ENCODE measurements at places on chromosomes 5 and 9.
A peak's percentile ranks its signal among the peaks of the same experiment; 100 is the strongest.

DNA sequence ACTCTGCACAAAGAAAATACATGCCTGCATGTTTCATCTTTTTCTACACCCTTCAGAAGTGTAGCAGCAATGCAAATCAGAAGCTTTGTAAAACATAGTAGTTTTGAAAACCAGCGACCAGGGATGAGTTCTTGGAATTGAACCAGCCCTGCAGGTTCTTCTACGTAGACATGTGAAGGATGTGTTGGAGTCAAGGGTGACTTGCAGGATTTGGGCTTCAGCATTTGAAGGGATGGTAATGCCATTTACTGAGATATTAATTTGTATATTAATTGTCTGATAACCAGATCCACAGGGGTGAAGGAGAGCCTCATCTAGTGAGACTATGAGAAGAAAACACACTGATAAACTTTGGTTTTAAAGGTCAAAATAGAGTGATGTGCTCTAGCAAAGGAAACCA, 72.4 kb downstream of the KIAA1958 start:
- H3K27ac ChIP-seq = no peak overlapping the region
- no peak overlapping the region for H3K4me3 ChIP-seq
- DNase-seq = no peak
- H3K27me3 ChIP-seq = no peaks in the 10 kb centered on the region
- no peaks in the 10 kb centered on the region for H3K4me1 ChIP-seq
- H3K36me3 ChIP-seq = no peaks in the 10 kb centered on the region

GRCh38 chr5:1497242-1497777, 26.4 kb downstream of the LPCAT1 start:
- H3K4me3 ChIP-seq = peak overlapping the region; percentile 46
- peak; percentile 59 for DNase-seq
- no peaks in the 10 kb centered on the region for H3K27me3 ChIP-seq
- peaks cover 89% of the 10 kb centered on the region for H3K4me1 ChIP-seq
- peak overlapping the region; percentile 87 for H3K27ac ChIP-seq

- H3K36me3 ChIP-seq = no peaks in the 10 kb centered on the region
- no peaks in the 10 kb centered on the region for H3K4me1 ChIP-seq
- no peak overlapping the region for H3K27ac ChIP-seq
- no peak overlapping the region for H3K4me3 ChIP-seq
- no peak for DNase-seq
Measured at GRCh38 chr5:111942661-111943401, 185.8 kb upstream of the NREP start.

DNA sequence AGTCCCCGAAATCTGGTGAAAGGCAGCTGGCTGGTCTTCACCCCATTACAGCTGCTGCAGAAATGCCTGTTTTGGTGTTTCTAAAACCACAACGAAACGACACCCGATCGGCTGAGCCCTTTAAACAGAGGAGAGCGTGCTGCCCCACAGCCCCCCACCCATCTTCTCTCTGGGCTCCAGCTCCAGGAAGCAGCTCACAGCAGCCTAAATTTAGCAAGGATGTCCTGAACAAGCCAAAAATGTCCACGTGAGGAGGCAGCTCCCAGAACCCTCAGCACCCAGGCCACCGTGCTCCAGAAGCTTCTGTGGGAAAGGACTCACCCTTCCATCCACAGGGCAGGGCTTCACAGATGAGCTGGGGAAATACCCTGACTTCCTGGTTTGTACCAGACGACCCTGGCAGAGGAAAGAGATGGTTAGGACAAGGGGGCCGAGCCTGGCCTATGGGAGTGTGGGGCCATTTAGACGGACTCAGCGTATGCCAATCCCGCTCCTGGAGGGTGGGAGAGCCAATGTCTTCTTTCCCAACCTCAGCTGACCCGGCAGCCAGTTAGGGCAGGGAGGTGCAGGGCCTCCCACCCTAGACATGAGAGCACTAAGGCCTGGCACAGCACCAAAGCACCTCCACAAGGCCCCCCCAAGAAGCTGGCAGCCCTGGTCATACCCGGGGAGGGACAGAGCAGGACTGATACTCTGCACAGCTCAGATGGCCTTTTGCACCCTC, 39.1 kb upstream of the SARDH start:
- no peak overlapping the region for H3K27ac ChIP-seq
- no peaks in the 10 kb centered on the region for H3K27me3 ChIP-seq
- peaks cover 9% of the 10 kb centered on the region for H3K36me3 ChIP-seq
- no peaks in the 10 kb centered on the region for H3K4me1 ChIP-seq
- H3K4me3 ChIP-seq = no peak overlapping the region

DNA sequence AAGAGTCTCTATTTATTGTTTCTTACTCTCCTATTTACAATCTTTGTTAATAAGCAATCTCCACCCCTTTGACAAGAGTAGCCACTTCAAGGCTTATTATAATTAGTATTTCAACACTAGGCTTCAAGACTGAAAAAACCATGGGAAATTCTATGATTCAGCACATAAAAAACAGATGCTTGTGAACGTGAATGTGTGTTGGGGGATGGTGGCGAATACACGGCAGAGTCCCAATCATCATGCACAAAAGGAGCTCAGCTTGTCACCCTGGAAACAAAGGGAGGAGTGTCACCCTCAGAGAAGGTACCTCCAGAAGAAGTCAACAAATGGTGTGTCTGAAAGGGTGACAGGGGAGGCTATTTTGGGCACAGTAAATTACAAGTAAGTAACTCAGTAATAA, 157.2 kb upstream of the RETREG1 start:
- no peak for DNase-seq
- H3K27me3 ChIP-seq = no peaks in the 10 kb centered on the region
- H3K27ac ChIP-seq = no peak overlapping the region
- no peaks in the 10 kb centered on the region for H3K36me3 ChIP-seq
- no peak overlapping the region for H3K4me3 ChIP-seq

- H3K27ac ChIP-seq = no peak overlapping the region
- no peak overlapping the region for H3K4me3 ChIP-seq
- peaks cover 7% of the 10 kb centered on the region for H3K4me1 ChIP-seq
- H3K36me3 ChIP-seq = no peaks in the 10 kb centered on the region
- no peaks in the 10 kb centered on the region for H3K27me3 ChIP-seq
- DNase-seq = peak; percentile 62
Measured at GRCh38 chr5:50445296-50445949, 4.3 kb upstream of the EMB start.

DNA sequence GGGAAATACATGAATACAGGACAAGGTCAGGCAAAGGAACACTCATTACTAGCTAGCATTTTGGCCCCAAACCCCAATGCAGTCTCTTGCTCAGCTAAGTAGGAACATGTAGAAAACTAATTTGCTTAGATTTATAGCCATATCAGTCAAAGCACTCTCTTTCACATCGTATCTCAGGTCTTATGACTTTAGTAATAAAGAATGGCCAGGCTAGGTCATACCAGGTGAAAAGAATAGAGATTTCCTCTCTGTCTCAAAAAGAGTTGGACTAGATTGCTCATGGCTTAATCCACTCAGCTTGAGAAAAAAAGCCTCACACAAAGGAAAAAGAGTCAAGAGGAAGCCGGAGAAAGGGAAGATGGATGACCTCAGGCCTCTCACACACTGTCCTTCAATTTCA, 772.7 kb upstream of the SEMA6A start:
- no peak for DNase-seq
- no peak overlapping the region for H3K27ac ChIP-seq
- no peak overlapping the region for H3K4me3 ChIP-seq
- no peaks in the 10 kb centered on the region for H3K36me3 ChIP-seq
- no peaks in the 10 kb centered on the region for H3K4me1 ChIP-seq

- no peaks in the 10 kb centered on the region for H3K36me3 ChIP-seq
- H3K4me1 ChIP-seq = peaks cover 24% of the 10 kb centered on the region
- no peaks in the 10 kb centered on the region for H3K27me3 ChIP-seq
- H3K27ac ChIP-seq = no peak overlapping the region
- DNase-seq = no peak
Measured at GRCh38 chr5:95868136-95868535, 45.6 kb upstream of the GLRX start.

GRCh38 chr9:117156771-117157535, 257.9 kb downstream of the ASTN2 start:
- H3K4me3 ChIP-seq = no peak overlapping the region
- H3K27me3 ChIP-seq = no peaks in the 10 kb centered on the region
- no peak overlapping the region for H3K27ac ChIP-seq
- no peaks in the 10 kb centered on the region for H3K36me3 ChIP-seq
- DNase-seq = no peak
- no peaks in the 10 kb centered on the region for H3K4me1 ChIP-seq

DNA sequence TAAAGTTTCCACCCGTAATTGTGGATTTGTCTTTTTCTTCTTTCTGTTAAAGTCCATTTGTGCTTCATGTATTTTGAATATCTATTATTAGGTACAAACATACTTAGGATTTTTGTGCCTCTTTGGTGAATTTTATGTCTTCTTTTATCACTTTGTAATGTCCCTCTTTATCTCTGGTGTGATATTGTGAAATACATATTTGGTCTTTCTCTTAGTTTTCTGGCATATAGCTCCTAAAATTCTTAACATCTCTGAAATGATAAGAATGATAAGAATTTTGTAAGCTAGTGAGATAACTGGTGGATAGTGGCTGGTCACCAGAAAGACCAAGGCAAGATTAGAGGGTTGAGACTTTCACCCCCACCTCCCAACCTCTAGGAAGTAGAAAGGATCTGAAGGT, 111.1 kb downstream of the KCTD16 start:
- no peak overlapping the region for H3K4me3 ChIP-seq
- no peak for DNase-seq
- no peaks in the 10 kb centered on the region for H3K36me3 ChIP-seq
- no peak overlapping the region for H3K27ac ChIP-seq
- H3K4me1 ChIP-seq = no peaks in the 10 kb centered on the region

GRCh38 chr5:126976520-126977172, 53.7 kb downstream of the MARCHF3 start:
- H3K36me3 ChIP-seq = no peaks in the 10 kb centered on the region
- H3K4me1 ChIP-seq = peaks cover 13% of the 10 kb centered on the region
- no peak overlapping the region for H3K27ac ChIP-seq
- H3K27me3 ChIP-seq = no peaks in the 10 kb centered on the region
- DNase-seq = no peak

- no peak overlapping the region for H3K27ac ChIP-seq
- H3K27me3 ChIP-seq = no peaks in the 10 kb centered on the region
- H3K4me1 ChIP-seq = no peaks in the 10 kb centered on the region
- no peaks in the 10 kb centered on the region for H3K36me3 ChIP-seq
Measured at GRCh38 chr9:79962836-79963235, 391.1 kb downstream of the TLE4 start.

DNA sequence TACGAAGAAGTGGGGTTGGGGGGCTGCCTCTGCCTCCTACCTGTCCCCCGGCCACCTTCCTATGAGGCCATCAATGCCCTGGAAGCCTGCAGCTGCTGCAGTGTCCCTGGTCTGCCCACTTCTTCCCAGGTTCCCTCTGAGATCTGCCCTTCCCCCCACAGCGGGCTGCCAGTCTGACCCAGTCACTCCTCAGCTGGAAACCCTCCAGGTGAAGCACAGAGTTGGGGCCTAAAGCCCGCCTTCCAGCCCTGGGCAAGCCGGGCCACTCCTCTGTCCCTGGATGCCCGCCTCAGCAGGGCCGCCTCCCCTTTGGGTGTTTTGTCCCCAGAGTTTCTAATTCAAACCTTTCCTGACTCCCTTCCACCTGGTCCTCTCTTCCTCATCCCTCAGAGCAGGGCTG, 137.0 kb downstream of the RXRA start:
- H3K36me3 ChIP-seq = no peaks in the 10 kb centered on the region
- no peak overlapping the region for H3K4me3 ChIP-seq
- no peak overlapping the region for H3K27ac ChIP-seq
- DNase-seq = no peak

- no peak overlapping the region for H3K4me3 ChIP-seq
- H3K27me3 ChIP-seq = no peaks in the 10 kb centered on the region
- H3K27ac ChIP-seq = no peak overlapping the region
- DNase-seq = no peak
- no peaks in the 10 kb centered on the region for H3K36me3 ChIP-seq
Measured at GRCh38 chr5:62263401-62263800, 42.6 kb upstream of the KIF2A start.

GRCh38 chr5:74240783-74241750, 399.5 kb downstream of the ENC1 start:
- H3K27me3 ChIP-seq = no peaks in the 10 kb centered on the region
- DNase-seq = no peak
- H3K4me1 ChIP-seq = peaks cover 9% of the 10 kb centered on the region
- H3K4me3 ChIP-seq = no peak overlapping the region
- H3K27ac ChIP-seq = no peak overlapping the region

DNA sequence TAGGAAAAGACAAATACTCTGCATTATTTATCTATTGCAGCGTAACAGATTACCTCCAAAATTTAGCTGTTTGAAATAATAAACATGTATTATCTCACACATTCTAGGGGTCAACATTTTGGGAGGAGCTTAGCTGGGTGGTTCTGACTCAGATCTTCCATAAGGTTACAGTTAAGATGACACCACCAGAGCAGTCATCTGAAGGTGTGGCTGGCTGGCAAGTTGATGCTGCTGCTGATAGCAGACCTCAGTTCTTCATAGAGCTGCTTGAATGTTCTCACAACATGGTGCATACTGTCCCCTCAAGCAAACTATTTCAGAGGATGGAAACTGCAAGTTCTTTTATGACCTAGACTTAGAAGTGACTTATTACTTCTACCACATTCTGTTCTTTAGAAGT, 146.3 kb upstream of the FSTL4 start:
- H3K4me3 ChIP-seq = no peak overlapping the region
- no peak overlapping the region for H3K27ac ChIP-seq
- DNase-seq = no peak
- no peaks in the 10 kb centered on the region for H3K36me3 ChIP-seq
- H3K4me1 ChIP-seq = no peaks in the 10 kb centered on the region

- H3K4me3 ChIP-seq = no peak overlapping the region
- H3K27me3 ChIP-seq = no peaks in the 10 kb centered on the region
- no peak for DNase-seq
- no peaks in the 10 kb centered on the region for H3K36me3 ChIP-seq
Measured at GRCh38 chr9:97940741-97941140, 2.8 kb upstream of the HEMGN start.

- DNase-seq = peak; percentile 45
- H3K4me1 ChIP-seq = peaks cover 11% of the 10 kb centered on the region
- no peak overlapping the region for H3K4me3 ChIP-seq
- no peaks in the 10 kb centered on the region for H3K27me3 ChIP-seq
Measured at GRCh38 chr5:57494104-57495098, 11.8 kb upstream of the ACTBL2 start.

GRCh38 chr5:15774632-15775031, 274.7 kb downstream of the FBXL7 start:
- H3K36me3 ChIP-seq = no peaks in the 10 kb centered on the region
- no peak overlapping the region for H3K4me3 ChIP-seq
- no peaks in the 10 kb centered on the region for H3K27me3 ChIP-seq
- no peak for DNase-seq
- no peak overlapping the region for H3K27ac ChIP-seq

- no peak for DNase-seq
- H3K27me3 ChIP-seq = no peaks in the 10 kb centered on the region
Measured at GRCh38 chr9:22040760-22041159, 31.7 kb upstream of the CDKN2B start.

- no peaks in the 10 kb centered on the region for H3K27me3 ChIP-seq
- peaks cover 34% of the 10 kb centered on the region for H3K4me1 ChIP-seq
- DNase-seq = no peak
- H3K36me3 ChIP-seq = no peaks in the 10 kb centered on the region
Measured at GRCh38 chr9:128078504-128079434, 10.7 kb downstream of the SLC25A25 start.

- DNase-seq = no peak
- no peak overlapping the region for H3K27ac ChIP-seq
- H3K27me3 ChIP-seq = no peaks in the 10 kb centered on the region
- H3K36me3 ChIP-seq = no peaks in the 10 kb centered on the region
- no peaks in the 10 kb centered on the region for H3K4me1 ChIP-seq
Measured at GRCh38 chr5:67815455-67816391, 399.8 kb upstream of the PIK3R1 start.
